AG08396 (cell line): ENCODE measurements at places on chromosomes 4 and X.

- DNase-seq, result no peak
Measured at GRCh38 chrX:43612400-43612799, 43.7 kb upstream of the MAOA start.

GRCh38 chr4:86543560-86544309 lies 50.4 kb upstream of the PTPN13 start:
- no peak for DNase-seq

GRCh38 chrX:153590961-153591956 lies 7.7 kb downstream of the CCNQ start:
- DNase-seq, result no peak

GRCh38 chr4:24114919-24115500 lies 225.2 kb upstream of the PPARGC1A start:
- DNase-seq, result no peak

- DNase-seq, result no peak
Measured at GRCh38 chr4:147799986-147800555, 68.2 kb downstream of the ARHGAP10 start.

- no peak for DNase-seq
Measured at GRCh38 chrX:96837808-96838207, 45.9 kb upstream of the RPA4 start.

DNA sequence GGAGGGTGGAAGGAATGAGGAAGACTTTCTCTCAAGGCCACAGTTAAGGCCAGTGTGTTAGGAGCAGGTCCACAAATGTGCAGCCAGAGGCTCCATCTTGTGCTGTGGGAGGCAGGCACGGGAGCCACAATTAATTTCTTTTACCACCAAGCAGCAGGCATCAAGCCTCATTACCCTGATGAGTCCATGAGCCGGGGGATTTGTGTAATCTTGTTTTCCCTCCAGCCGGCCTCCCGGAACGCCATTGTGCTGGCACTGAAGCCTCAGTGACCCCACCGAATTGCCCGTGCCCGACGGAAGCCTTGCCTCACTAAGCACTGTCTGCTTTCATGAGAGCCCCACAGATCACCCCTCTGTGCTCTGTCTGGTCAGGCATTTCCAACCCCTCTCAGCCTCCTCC lies 154.7 kb upstream of the STX18 start:
- DNase-seq, result no peak

DNA sequence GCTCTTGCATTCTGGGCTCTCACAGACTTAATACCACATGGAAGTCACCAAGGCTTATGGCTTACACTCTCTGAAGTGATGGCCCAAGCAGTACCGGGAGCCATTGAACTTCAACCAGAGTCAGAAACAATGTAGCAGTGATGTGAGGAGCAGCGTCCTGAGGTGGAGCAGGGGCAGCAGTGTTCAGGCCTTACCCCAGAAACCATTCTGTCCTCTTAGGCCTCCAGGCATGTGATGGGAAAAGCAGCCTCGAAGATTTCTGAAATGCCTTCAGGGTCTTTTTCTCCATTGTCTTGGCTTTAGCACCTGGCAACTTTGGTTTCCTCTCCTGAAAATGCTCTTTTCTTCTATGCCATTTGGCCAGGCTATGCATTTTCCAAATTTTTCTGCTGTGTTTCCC lies 22.8 kb upstream of the PIN4 start:
- DNase-seq, result no peak

- DNase-seq, result peak; percentile 36
Measured at GRCh38 chrX:37685381-37686359, at the start of gene XK. Gene XK, plus strand, starts transcription at chrX:37685791. Its CDS starts 171 bp downstream, at chrX:37685962.

GRCh38 chrX:13033193-13033592 lies 11.2 kb downstream of the FAM9C start:
- DNase-seq, result no peak

GRCh38 chrX:64204252-64204651 lies 1.3 kb downstream of the AMER1 start:
- no peak for DNase-seq

DNA sequence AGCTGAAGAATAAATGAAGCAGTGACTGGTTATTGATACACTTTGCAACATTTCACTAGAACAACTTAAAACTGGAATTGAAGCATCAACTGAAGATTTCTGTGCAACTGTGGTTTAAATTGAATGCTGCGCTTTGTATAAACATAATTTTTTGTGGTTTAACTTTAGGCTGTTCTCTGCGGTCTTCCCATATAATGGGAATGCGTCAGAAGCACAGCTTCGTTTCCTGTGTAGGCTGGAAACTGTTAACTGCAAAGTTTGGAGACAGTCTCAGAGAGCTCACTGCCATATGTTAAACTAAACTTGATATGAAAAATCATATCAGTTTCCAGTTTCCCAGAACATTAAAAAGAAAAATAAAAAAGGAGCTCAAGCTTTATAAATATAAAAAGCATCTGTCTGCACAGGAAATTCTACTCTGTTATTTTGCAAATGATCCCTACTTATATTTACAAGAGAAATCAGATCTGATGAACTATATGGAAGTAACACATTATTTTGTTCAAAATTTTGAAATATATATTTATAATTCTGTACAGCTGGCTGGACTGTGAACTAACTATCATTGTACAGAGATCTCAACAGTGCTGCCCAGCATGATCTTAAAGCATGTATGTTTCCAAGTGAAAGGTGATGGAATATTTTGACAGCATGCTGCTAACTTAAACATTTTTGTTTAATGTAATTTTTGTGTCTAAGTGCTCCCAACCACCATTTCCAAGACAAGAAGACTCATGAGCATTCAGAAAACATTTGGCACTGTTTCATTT lies 139.9 kb downstream of the NDST3 start:
- DNase-seq, result peak; percentile 53

- DNase-seq, result peak; percentile 2
Measured at GRCh38 chrX:78595901-78596502, 63.1 kb downstream of the RTL3 start.

DNA sequence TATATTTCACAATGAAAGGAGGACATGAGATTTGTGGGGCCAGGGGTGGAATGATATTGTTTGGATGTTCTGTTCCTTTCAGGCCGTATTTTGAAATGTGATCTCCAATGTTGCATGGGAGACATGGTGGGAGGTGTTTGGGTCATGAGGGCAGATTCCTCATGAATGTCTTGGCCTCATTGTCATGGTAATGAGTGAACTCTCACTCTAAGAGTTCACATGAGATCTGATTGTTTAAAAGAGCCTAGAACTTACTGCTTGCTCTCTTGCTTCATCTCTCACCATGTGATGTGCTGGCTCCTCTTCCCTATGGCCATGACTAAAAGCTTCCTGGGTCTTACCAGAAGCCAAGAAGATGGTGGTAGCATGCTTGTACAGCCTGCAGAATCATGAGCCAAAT lies 1183.0 kb downstream of the TECRL start:
- no peak for DNase-seq

GRCh38 chr4:7890635-7891393 lies 48.8 kb downstream of the AFAP1 start:
- no peak for DNase-seq

DNA sequence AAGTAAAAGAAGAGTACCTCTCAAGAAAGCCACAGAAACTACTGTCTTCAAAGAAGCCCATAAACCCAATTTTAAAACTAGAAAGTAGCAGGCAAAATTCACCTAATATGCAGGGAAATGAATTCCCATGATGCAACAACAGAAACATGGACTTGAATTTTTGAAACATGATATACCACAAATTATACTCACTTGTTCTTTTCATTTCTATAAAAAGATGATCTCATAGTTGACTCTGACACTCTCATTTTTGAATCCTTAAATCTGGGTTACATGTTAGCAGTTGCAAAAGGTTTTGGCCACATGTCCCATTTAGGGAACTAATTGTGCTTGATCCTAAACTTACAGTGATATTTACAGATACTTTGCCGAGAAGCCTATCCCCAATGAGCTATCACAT lies 1130.8 kb downstream of the FAT4 start:
- DNase-seq, result no peak

DNA sequence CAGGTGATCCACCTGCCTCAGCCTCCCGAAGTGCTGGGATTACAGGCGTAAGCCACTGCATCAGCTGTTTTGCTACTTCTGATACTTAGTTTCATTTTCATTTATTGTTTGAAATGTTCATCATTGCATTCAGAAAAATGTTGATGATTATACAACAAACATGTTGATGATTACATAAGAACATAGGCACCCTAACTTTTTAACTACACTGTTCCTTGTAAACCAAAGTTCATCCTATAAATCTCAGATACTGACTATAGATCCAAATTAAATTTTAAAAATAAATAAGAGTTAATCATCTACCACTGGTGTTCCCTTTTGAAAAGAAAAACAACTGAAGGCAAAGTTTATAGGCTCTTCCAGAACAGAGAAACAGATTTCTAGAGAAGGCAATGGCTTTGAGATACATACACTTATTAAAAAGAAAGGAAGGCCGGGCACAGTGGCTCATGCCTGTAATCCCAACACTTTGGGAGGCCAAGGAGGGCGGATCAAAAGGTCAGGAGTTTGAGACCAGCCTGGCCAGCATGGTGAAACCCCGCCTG lies 23.4 kb downstream of the TRIM75 start:
- no peak for DNase-seq

- peak; percentile 71 for DNase-seq
Measured at GRCh38 chr4:127781300-127782024, 660 bp upstream of the HSPA4L start.

- DNase-seq, result no peak
Measured at GRCh38 chrX:146456058-146456457, 353.5 kb upstream of the CXorf51B start.

DNA sequence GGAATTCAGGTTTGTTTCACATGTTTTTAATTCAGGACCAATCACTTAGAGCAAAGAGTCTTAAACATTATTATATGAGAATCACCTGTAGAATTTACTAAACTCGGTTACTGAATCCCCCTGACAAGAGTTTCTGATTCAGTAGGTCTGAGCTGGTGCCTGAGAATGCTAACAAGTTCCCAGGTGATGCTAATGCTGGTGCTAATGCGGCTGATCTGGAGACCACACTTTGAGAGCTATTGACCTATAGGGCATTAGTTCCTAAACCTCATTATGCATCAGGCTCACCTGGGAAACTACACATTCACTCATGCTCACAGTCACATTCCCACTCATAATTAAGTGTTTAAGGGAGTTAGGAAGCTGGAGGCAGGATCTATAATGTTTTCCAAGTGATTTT lies 36.1 kb upstream of the NUDT6 start:
- DNase-seq, result no peak

DNA sequence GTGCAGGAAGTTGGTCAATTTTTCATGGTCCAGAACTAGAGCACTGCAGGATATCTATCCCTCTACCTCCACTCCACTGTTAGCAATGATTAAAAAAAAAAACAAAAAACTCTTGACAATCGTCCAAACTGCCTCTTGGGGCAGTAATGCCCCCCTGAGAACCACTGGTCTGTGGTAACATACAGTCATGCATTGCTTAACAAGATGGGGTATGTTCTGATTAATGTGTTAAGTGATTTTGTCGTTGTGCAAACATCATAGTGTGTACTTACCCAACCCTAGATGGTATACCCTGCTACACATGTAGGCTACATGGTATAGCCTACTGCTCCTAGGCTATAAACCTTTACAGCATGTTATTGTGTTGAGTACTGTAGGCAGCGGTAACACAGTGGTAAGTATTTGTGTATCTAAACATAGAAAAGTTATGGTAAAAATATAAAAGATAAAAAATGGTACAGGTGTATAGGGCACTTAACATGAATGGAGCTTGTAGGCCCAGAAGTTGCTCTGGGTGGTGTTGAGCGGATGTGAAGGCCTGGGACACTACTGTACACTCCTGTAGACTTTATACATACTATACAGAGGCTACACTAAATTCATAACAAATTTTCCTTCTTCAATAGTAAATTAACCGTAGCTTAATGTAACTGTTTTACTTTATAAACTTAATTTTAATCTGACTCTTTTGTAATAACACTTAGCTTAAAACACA lies 34.1 kb downstream of the ART3 start:
- no peak for DNase-seq

GRCh38 chr4:7243609-7244330 lies 51.4 kb downstream of the SORCS2 start:
- no peak for DNase-seq

DNA sequence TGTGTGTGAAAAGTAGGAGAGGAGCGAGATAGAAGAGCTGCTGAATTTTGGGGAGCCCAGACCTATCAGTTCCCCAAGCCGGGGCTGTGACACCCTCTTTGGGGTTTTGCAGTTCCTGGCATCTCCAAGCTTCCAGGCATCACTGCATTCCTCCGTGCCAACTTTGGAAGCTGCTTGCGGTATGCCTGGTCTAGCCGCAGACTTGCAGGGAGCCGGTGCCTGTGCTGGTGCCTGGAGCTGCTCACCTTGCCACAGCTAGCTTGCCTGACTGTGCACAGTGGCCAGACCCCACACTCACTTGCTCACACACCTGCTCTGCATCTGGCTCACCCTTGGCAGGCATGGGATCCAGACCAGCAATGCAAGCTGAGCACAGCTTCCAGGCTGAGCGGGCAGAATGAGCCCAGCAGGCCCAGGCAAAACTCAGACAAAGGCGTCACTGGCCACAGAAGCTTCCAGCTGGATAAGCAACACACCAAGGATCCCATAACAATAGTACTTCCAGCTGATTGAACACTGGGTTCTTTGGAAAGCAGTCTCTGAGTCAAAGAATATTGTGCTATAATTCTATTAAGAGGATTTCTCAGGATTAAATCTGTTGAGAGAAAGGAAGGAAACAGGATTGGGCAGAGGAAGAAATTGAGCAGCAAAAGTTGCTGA lies 390.9 kb downstream of the TEX13C start:
- no peak for DNase-seq

DNA sequence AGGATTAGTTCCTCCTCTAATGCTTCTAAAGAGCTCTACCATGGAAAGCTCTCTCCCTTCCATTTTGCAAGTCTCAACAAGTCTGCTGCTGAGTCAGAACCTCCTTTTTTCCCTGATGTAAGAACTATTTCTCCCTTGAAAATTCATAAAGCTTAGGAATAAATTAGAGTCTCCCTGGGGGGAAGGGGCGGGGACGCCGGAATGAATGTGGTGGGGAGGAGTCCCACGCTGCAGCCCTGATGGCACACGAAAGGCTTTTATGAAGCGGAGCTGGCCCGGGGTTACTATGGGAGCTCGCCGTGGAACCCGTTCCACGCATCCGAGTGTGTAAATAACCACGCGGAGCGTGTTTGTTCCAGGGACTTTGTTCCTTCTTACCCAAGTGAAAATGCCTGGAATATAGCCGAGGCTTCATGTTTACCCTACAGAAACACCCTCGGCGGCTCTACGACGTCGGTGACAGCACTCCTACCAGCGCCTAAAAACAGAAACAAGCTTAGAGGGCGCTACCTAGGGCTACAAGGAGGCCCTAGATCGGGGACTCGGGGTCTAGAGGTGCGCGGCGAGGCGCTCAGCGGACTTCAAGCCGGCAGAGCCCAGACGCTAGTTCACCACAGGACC lies 923 bp upstream of the CPEB2 start:
- DNase-seq, result peak; percentile 72
